ENCODE measurements at places on chromosomes 16 and 17.

GRCh38 chr17:41959336-41960095, 7.1 kb upstream of the CNP start:
- no peak for DNase-seq

- DNase-seq: no peak
These were observed 46.1 kb upstream of the RPL38 start for GRCh38 chr17:74157366-74157765.

DNA sequence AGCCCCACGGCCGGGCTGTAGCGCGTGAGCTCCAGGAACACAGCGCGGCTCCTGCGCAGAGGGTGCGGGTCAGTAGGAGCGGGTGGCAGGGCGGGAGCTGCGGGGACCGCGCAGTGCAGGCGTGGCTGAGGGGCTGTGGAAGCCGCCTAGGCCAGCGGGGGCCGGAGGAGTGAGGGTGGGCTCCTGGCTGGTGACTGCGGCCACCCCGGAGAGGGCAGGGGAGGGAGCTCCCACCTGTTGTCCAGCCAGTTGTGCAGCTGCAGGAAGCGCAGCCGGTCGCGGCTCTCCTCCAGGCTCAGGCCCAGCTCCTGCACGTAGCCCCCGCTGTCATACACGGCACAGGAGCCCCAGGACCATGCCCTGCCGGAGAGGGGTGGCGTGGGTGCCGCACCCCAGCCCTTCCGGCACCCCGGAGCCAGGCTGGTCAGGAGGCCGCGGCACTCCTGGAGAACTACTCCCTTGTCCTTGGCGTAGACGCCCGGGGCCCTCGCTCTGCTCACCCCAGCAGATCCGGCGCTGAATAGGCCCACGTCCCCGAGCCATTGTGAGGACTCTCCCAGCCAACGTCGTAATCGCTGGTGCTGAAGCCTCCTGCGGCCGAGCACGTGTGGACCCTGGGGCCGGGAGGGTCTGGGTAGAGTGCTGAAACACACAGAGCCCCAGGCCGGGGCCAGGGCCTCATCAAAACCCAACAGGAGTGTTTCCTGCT, 43.9 kb downstream of the TSC2 start:
- DNase-seq: no peak

DNA sequence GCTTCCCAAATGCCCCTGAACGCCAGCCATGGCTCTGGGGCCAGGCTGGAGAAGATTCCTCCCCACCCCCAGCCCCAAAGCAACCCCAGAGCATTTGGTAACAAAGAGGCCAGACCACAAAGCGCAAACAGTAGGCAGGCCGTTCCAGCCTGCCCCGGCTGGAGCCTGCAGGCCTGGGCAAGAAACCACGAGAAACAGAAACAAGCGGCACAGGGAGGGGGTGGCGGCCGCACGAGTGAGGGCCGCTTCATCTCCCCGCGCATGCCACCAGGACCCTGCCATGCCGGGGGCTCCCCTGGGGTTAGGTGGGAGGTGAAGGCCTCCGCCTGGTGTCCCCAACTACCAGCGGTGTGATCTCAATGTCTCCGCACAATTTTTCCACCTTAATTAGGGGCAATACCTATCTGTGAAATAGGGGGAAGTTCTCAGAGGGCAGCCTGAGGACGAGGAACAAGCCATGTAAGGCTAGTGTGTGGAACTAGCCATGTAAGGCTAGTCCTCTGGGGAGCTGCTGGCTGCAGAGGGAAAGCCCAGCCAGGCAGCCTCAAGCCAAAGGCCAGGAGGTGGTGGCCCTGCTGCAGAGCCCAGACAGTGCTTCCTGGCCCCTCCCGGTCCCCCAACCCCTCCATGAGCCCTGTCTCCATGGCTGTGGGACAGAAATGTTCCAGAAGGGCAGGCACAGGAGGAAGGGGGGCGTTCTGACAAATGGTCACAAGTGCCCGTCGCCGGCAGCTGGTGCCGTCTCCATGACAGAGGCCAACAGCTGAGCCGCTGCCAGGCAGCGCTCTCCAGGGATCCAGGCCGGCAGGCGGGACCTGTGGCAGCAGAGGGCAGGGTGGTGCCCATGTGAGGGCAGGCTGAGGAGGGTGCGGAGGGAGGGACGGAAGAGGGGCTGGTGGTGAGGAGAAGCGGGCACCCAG, 14.5 kb upstream of the MTSS2 start:
- DNase-seq: no peak

DNA sequence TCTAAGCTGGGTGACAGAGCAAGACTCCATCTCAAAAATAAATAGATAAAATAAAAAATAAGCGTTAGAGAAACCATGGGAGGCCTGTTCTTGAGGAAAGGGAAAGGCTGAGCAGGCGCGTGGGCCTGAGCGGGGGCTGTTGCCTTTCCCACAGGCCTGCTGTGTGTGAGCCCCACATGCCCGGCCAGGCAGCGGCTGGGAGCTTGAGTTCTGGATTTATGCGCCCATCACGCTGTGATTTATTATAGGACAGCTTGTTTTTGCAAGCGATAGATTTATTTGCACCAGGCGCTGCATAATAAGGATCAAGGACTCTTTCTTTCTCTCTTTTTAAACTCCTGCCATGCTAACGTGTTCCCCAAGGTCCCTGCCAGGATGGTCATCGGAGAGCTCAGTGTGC, 14.8 kb upstream of the WFDC1 start:
- no peak for DNase-seq

DNA sequence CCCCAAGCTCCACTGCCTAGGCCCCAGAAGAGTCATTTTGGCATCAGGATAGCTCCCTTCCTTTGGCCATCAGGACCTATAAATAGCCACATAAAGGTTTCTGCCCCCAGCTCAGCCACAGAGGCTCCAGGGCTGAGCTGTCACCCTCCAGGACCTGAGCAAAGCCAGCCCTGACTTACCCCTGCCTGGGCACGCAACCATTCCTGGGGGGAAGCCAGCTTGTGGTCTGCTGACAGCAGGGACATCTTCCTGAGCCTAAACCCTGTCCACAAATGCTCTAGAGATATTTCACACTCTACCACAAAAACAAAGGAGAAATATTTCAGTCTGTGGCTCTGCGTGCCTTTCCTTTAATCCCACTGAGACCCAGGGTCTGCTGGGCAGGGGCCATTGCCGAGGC, 123.7 kb upstream of the CCL2 start:
- DNase-seq: no peak

DNA sequence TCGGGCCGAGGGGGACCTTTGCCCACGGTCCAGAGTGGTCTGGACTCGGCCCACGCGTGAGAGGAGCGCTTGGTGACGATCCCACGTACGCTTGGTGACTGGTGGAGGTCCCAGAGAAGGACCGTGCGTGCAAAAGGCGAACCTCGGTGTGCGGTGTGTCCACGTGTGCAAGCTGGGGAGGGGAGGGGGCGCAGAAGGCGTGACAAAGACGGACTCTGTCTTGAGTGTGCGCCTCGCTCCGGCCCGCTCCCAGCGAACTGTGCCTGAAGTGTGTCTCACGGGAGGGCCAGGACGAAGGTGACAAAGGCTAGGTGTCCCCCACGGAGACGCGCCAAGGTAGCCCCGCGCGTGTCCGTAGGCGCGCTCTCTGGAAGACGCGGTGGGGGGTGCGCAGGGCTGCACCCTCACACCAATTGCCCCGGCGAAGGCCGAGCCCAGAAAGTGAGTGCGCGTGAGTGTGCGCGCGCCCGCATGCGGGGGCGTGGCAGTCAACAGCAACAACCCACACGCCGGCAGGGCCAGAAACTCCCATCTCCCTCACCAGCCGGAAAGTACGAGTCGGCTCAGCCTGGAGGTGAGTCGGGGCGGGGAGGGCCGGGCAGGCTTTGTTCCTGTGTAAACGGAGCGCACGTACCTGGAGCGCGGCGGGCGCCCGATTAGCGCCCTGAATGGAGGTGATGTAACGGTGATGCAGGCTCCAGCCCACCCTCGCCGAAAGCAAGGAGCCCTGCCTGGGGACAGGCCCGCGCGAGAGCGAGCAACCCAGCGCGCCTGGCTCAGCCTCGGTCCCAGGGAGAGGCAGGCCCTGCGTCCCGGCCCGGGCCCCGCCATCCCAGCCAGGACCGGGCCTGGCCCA, at the start of gene GPRC5C:
GPRC5C (plus strand) TSS at position 521 of the 856 bp plus-strand sequence. CDS start 7,689 bp downstream, outside the sequence.
- DNase-seq: peak; percentile 26

- DNase-seq: no peak
These were observed 10.4 kb downstream of the CHAD start for GRCh38 chr17:50458270-50458669.

- no peak for DNase-seq
These were observed 17.1 kb upstream of the CBFA2T3 start for GRCh38 chr16:88993946-88994600.

GRCh38 chr17:42669977-42670788, 6.6 kb downstream of the PLEKHH3 start:
- DNase-seq: no peak

GRCh38 chr17:83071966-83072562, 7.3 kb upstream of the METRNL start:
- DNase-seq: no peak

DNA sequence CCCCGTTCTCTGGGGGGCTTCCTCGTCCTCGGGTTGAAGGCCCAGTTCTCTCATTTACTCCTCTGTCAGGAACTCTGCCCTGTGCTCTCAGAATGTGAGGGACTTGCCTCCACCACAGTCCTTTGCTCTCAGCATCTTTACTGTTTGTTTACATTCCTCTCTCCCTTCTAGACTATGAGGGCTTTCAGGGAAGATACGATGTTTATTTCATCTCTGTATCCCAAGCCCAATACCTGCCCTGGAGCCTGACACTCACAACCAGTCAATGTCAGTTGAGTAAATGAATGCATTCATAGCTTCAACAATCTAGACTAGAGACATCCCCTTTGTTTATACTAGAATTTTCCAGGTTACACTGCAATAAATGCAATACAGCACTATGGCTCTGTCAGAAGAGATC, 409.6 kb upstream of the CDH11 start:
- no peak for DNase-seq

- no peak for DNase-seq
These were observed 86.3 kb downstream of the SPECC1 start for GRCh38 chr17:20095336-20096080.

- DNase-seq: no peak
These were observed 3.7 kb upstream of the NPIPB15 start for GRCh38 chr16:74372369-74372768.

- no peak for DNase-seq
These were observed 31.7 kb downstream of the RPA1 start for GRCh38 chr17:1861391-1862010.

DNA sequence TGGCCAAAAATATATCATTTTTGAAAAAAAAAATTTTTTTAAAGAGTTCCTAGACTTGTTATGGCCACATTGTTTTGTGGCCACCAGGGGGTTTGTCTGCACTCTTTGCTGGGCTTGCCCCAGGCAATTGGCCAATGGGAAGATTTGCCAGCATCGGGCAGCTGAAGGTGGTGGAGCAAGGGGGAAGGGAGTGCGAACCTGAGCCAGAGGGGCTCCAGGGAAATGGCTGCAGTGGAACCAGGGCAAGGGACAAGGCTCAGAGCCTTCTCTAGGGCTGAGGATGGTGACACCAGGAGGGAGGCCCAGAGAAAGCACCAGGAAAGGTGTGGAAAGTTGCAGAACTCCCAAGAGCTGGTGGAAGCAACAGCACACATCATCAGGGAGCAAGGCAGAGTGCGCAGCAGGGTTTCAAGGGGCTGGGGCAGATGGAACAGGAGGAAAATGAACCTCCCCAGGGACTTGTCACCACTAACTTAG, 15.5 kb upstream of the CMIP start:
- peak; percentile 66 for DNase-seq

DNA sequence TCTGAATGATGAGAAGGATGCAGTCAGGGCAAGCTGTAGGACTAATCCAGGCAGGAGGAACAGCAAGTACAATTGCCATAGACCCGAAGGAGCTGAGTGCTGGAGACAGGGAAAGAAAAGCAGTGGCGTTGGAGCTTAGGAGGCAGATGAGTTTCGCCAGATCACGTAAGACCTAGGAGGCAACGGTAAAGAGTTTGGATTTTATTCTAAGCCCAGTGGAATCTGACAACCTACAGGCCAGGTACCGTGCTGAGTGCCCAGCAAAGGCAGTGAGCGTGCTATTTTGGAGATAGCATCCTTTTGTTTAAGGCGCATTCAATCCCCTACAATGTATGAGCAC, 1.2 kb downstream of the USP43 start:
- no peak for DNase-seq

GRCh38 chr16:67019171-67019570, 9.8 kb upstream of the CBFB start:
- no peak for DNase-seq

DNA sequence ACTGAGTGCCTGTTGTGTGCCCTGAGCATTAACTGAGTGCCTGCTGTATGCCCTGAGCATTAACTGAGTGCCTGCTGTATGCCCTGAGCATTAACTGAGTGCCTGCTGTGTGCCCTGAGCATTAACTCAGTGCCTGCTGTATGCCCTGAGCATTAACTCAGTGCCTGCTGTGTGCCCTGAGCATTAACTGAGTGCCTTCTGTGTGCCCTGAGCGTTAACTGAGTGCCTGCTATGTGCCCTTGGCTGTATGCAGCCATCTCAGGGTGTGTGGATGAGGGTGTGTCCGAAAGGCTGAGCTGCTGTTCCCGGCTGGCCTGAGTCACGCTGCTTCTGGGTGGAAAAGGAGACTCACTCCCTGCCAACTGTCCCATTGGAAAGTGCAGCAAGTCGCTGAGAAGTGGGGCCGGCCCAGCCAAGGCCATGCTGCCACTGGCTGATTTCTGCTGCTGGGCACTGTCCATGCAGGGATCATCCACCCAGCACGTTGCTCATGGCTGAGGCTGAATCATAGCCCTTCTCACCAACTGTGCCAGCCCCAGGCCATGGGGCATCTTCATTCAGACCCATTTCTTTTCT, 113.8 kb downstream of the OR1D5 start:
- peak; percentile 39 for DNase-seq

DNA sequence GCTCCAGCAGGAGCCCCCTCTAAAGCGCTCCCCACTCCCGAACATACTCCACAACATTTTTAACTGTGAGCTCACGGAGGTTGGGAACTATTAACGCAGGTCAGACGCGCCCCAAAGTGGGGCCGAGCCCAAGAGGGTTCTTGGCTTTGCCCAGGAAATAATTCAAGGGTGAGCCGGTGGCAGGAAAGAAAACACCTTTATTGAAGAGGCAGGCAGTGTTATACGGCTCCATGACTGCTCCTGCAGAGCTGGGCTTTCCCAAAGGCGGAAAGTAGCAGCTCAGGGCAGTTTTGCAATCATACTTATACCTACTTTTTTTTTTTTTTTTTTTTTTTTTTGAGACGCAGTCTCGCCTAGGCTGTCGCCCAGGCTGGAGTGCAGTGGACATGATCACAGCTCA, 6.2 kb downstream of the ADCY9 start:
- no peak for DNase-seq
